ENCODE measurements at places on chromosomes 2 and 18.

GRCh38 chr2:159608108-159608507 is 8.2 kb downstream of the BAZ2B start:
- no peak for DNase-seq

GRCh38 chr18:45619062-45619825 is 4.0 kb downstream of the SLC14A2 start:
- DNase-seq, result no peak

GRCh38 chr2:205695460-205695991 is 13.2 kb downstream of the NRP2 start:
- no peak for DNase-seq

DNA sequence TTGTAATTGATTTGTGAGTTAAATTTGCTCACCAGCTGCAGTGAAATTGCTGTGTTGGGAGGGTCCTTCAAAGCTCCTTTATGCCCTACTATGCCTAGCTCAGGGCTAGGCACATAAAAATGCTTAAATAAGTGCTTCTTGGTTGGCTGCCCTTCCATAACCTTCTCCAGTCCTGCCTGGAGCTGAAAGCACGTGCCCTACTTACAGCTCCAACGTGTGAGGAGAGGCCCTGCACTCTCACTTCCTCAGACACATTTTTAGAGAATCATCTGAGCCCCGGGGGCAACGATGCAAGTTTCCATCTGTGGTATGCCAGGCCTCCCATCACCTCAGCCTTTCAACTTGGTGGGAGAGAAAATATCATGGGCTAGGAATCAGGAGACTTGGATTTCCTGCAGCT is 202.7 kb downstream of the BCL11A start:
- DNase-seq, result no peak

DNA sequence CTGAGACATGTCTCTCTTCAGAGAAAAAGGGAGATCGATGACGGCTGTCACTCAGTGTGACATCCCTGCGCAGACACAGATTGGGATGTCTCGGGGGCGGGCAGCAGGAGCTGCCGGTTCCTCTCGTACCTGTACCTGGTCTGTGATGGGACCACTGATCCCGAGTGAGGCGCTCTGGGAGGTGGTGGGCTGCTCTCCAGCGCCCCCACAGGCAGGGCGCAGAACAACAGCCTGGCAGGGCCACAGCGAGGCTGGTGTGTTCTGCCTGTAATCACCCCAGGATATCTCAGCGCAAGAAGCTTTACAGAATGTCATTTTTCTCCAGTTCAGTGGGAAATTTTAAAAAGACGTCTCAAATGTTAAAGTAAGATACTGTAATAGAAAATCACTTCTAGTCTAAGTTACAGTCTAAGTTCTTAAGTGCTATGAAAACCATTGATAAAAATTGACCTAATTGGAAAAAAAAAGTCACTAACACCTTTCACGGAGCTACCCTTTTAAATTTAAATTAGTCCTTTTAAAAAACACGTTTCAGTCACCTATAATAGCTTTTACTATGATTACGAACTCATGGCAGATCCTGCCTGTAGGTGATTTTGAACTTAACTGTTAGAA is 189.8 kb downstream of the SNTG2 start:
- DNase-seq, result peak; percentile 26

GRCh38 chr2:39153312-39153711 is 32.5 kb upstream of the SOS1 start:
- DNase-seq, result no peak

Data from T-helper 2 cell (primary cell).